ENCODE measurements at places on chromosomes 11 and 22. TPM values are rescaled to one million over a fixed set of nuclear protein-coding genes. Genes with fewer than 3 reads are reported as not detected.

The CBLIF gene
- not detected for total RNA-seq

The CHCHD10 gene
- total RNA-seq = 38.8 TPM

GRCh38 chr11:57073128-57073527 lies 84.4 kb downstream of the OR5AK2 start:
- no peak for DNase-seq

DNA sequence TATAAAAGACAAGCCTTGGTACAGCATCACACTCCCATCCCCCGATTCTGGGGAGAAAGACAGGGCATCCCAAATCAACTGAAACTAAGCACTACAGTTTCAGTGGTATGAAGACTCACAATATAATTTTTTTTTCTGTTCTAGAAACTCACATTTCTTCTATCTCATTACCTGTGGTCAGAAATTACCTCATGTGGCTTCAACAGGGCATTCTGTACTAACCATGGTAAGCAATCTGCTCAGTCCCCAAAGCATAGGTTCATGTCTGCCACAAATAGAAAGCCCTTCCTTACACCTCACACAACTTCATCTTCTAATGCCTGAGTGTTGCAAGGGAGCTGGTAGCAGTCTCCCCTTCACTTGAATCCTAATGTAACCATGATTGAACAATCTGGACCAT lies 147.4 kb upstream of the POU2AF2 start:
- no peak for DNase-seq

DNA sequence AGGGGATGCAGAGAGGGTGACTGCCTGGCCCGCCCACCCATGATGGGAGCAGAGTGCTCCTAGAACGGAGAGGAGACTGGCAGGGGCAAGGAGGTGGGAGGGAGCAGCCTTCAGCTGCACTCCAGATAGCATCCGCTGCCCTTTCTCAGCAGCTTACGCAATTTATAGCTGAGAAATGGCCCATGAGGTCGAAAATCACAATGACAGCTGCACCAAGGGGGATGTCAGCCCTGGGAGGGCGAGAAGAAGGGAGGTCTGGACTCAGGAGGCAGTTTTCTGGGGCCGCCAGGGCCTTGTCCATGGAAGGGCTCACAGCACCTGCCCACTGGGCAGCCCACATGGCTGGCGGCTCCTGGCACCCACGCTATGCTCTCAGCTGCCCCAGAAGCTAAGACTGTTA lies 17.6 kb upstream of the MOB2 start:
- no peak for DNase-seq

DNA sequence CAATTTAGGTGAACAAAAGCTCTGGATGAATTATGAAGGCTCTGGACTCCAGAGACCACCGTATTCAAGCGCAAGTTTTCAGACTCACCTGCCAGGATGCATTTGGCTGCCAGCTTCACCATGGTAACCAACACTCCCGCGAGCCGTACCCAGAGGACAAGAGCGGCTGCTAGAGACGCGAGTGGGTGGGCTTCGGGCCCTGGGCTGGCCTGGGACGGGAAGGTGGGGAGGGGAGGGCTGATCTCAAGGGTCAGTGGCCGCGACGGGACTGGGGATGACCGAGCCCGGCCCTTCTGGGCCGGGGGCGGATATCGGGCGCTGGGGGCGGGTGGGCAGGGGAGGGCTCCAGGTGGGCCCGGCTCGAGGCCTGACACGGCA lies 344 bp downstream of the IFT27 start:
- no peak for DNase-seq

The TPBGL gene
- 0.19 TPM for total RNA-seq

- no peak for DNase-seq
Measured at GRCh38 chr11:126547161-126547560, 191.7 kb downstream of the ST3GAL4 start.

DNA sequence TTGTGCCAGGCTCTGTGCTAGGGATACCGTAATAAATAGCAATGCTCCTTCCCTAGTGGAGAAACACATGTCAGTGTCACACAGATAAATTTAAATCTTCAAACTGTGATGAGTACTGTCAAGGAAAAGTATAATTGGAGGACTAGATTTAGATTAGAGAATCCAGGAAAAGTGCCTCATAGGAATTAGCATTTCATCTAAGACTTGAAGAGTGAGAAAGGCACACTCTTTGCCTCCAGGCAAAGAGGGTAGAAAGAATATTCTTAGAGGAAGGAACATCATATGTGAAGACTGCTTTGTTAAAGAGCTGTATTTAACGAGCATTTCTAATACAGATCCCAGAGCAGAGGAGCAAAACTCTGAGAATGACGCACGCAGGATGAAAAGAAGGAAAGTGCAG lies 30.9 kb downstream of the ART5 start:
- no peak for DNase-seq

Data from neural crest cell (in vitro differentiated cells).